Choroid plexus epithelial cell (primary cell): ENCODE measurements at places on chromosomes 6 and 20.

GRCh38 chr20:63787302-63787701, 43.8 kb downstream of the ZBTB46 start:
- no peak for DNase-seq

GRCh38 chr6:112017169-112017568, 36.7 kb upstream of the CCN6 start:
- no peak for DNase-seq

DNA sequence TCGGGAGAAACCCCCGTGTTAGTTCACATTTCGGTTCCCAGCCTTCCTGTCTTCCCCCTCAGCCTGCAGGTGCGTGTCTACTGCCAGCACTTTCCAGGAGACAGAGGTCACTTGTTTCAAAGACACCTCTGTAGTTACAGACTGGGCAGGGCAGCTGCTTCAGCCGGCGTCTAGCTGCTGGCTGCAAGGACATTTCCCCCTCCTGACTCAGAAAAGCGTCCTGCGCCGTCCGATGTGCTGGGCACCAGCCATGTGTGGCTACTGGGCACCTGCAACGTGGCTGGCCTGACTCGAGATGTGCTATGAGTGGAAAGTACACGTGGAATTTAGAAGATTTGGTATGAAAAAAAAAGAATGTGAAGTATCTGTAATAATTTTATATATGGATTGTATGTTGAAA, 37.6 kb downstream of the RRBP1 start:
- DNase-seq: no peak

DNA sequence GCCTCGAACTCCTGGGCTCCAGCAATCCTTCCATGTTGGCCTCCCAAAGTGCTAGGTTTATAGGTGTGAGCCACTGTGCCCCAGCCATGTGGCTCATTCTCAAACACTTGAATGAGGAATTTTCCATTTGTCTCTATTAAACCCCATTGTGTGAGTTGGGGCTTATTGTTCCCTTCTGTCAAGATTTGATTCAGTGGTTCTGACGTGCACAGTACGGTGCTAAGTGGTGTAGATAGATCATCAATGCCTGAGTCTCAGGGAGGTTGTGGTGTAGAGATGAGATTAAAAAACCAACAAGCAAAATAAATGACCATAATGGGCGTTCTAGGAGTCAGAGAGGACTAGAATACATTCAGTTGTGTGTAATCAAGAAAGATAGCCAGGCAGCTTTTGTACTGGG, 335.6 kb downstream of the PRL start:
- no peak for DNase-seq

DNA sequence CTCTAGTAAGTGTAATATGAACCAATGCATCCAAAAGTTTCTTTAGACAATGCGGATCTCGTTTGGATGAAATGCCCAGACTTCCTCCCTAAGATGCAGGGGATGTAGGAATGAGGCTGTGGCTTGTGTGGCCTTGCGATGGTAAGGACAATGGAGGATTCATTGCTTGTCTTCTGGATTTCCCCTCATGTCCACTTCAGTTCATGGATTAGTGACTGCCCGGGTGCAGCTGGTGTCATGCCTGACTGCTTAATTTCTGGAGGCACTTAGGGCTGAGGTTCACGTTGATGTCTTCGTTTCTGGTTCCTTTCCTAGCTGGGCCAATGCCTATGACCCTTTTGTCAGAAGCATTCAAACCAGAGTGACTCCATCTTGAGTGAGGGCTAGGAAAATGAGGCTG, 93.8 kb downstream of the SCP2D1 start:
- DNase-seq: no peak

DNA sequence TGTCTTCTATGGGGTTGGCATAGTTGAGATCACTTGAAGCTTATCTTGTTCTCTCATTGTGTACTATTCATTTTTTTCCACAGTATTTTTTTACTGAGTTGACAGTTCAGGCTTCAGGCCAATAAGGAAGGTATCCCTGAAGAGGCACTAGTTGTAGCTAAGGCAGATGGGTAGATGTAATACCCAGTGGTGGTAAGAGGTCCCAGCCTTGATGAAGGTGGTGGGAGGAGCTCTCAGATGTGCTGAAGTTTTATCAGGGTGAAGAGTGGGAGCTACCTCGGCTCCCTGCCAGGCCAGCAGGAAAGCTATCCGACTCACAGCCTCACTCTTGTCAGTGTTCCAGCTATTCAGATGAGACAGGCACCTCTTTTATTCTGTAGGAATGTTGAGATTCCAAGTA, 87.7 kb upstream of the UFL1 start:
- DNase-seq: no peak

DNA sequence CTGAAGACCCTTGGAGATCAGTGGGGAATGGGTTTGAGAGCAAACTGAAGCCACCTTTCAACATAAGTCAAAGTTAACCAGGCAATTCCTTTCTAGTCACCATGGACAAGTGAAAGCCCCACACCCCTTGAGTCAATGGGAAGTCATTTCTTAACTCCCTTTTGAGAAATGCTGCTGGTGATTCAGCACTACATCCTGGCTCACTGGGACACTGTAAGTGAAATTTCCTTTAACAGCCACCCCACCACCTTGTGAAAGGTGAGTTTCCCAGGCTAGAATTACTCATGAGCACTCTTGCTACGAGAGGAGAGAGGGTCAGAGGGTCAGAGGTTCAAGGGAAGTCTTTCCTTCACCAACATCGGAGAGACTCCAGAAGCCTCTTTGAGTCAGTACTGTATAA, 93.3 kb upstream of the MARCKS start:
- peak; percentile 72 for DNase-seq

GRCh38 chr6:2891768-2892170, 11.3 kb downstream of the SERPINB9 start:
- DNase-seq: no peak

GRCh38 chr20:34951652-34952051, 4.0 kb downstream of the GSS start:
- DNase-seq: peak; percentile 52

GRCh38 chr6:134920422-134920821, 29.5 kb downstream of the ALDH8A1 start:
- DNase-seq: no peak

DNA sequence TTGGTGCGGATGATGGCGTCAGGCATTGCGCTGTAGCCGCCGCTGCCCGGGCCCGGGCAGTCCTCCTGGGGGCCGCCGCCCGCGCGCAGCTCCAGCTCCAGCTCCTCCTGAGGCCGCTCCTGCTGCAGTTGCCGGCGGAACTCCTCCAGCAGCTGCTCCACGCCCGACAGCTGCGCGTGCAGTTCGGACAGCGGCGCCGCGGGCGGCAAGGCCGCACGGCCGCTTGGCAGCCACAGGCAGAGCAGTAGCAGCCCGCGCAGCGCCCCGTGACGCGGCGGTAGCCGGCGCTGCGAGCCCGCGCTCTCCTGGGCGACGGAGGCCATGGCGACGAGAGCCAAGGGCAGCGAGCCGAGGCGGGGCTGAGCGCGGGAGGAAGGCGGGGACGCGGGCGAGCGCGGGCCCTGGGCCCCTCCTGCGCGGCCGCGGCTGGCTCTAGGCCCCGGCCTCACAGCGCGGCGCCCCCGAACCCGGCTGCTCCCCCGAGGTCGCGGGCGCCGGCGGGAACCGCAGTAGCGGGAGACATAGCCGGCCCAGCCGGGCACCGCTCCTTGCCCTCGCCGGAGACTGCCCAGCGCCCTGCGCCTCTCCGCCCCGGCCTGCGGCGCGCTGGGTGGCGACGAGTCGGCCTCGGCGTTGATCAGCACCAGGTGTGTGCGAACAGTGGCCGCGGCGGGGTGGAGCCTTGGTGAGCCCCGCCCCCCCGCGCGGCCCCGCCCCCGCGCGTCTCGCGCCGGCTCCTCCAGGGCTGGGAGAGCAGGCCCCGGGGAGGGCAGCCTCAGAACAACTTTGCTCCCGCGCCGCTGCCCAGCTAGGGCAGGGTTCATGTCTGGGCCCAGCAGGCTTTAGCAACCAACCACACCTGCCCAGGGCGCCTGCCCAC, at the start of gene LRP11:
Gene LRP11, minus strand, starts transcription at position 662 of the 880 bp plus-strand sequence. Its CDS starts 339 bp downstream, at position 323.
- peak; percentile 89 for DNase-seq

DNA sequence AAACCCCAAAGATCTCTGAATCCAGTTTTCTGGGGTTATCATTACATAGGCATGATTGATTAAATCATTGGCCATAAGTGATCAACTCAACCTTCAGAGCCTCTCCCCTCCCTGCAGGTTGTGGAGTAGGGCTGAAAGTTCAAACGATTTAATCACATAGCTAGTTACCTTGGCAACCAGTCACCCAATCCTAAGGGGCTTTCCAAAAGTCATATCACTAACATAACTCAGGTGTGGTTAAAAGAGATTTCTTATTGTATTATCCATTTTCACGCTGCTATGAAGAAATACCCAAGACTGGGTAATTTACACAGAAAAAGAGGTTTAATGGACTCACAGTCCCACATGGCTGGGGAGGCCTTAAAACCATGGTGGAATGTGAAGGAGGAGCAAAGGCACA, 935.1 kb upstream of the SLC35B3 start:
- DNase-seq: no peak

DNA sequence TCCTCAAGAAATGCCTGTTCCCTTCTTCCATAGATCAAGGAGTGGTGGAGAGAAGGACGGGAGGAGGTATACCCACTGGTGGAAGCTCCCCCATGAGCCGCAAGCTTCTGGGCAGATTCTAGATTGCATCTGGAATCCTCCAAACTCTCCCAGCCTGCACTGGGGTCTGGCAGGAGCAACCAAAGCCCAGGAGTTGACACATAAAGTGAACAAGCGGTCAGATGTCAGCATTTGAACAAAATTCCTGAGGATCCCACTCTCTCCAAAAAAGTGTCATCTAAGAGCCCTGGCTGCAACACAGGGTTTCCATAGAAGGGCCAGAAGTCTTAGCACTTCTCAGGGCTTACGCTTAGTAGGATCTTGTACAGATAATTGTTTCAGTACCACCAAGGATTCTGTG, 88.2 kb downstream of the KCNB1 start:
- peak; percentile 61 for DNase-seq

- DNase-seq: no peak
These were observed 98.2 kb downstream of the THBS2 start for GRCh38 chr6:169155481-169155880.

- no peak for DNase-seq
These were observed 22.2 kb downstream of the NHLRC1 start for GRCh38 chr6:18100296-18100695.

DNA sequence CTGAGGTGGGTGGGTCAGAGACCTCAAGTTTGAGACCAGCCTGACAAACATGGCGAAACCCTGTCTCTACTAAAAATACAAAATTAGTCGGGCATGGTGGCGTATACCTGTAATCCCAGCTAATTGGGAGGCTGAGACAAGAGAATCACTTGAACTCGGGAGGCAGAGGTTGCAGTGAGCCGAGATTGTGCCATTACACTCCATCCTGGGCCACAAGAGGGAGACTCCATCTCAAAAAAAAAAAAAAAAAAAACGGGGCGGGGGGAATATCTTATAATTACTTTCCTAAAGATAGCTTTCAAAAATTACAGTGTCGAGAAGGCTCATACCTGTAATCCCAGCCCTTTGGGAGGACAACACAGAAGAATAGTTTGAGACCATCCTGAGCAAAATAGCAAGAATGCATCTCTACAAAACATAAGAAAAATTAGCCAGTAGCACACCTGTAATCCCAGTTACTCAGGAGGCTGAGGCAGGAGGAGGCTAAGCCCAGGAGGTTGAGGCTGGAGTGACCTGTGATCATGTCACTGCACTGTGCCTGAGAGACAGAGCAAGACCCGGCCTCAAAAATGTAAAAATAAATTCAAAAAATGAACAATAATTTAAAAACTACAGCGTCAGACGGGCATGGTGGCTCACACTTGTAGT, 25.8 kb downstream of the CBFA2T2 start:
- DNase-seq: no peak

- no peak for DNase-seq
These were observed 542 bp upstream of the AFG1L start for GRCh38 chr6:108294297-108294726.

DNA sequence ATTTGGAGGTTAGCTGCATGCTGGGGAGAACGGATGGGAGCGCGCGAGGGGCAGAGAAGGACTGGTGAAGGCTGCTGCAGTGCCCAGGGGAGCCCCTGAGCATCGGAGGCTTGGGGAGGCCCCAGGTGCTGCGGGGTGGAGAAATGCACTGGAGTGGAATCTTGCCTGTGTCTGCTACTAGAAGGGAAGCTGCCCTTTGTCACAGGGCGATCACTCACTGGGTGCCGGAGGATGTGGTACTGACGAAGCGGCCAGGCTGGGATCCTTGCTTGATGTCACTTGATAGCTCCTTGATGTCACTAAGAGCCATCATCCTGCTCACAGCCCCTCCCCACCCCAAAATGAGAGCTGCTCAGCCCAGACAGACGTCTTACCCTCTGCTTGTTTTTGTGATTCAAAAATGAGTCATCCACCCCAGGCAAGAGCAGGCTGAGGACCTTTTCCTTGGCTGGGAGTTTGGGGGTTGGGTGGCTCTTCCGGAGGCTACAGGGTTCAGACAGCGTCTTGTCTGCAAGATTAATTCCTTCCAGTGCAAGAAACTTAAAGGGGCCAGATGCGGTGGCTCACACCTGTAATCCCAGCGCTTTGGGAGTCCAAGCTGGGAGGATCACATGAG, 62.6 kb upstream of the PMEPA1 start:
- peak; percentile 66 for DNase-seq

DNA sequence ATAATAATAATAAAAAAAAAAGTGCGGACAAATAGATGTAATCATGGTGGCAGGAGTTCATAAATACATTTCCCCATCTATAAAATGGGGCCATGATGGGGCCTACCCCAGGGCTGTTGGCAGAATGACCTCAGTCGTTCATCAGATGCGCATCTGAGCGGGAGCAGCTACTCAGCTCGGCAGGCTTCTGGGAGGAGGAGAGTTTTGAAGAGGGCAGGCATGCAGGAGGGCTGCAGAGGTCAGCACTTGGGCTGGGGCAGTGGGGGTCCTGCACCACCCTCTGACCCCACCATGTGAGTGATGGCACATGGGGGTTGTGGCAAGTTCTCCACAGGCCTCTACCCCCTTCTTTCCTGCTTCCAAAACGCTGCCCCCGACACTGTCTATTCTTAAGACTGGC, 373.5 kb downstream of the ZFAND3 start:
- no peak for DNase-seq

- no peak for DNase-seq
These were observed 58.2 kb downstream of the MOCS1 start for GRCh38 chr6:39876111-39876510.

GRCh38 chr6:28323813-28324424, 12.0 kb downstream of the ZSCAN31 start:
- no peak for DNase-seq

- DNase-seq: peak; percentile 41
These were observed 349.0 kb downstream of the PRL start for GRCh38 chr6:21947731-21948386.

GRCh38 chr6:154767003-154767723, 33.9 kb downstream of the SCAF8 start:
- no peak for DNase-seq
